ENCODE measurements at places on chromosomes 7 and 10.

GRCh38 chr7:135670179-135670578, 7.9 kb downstream of the STMP1 start:
- DNase-seq: no peak

DNA sequence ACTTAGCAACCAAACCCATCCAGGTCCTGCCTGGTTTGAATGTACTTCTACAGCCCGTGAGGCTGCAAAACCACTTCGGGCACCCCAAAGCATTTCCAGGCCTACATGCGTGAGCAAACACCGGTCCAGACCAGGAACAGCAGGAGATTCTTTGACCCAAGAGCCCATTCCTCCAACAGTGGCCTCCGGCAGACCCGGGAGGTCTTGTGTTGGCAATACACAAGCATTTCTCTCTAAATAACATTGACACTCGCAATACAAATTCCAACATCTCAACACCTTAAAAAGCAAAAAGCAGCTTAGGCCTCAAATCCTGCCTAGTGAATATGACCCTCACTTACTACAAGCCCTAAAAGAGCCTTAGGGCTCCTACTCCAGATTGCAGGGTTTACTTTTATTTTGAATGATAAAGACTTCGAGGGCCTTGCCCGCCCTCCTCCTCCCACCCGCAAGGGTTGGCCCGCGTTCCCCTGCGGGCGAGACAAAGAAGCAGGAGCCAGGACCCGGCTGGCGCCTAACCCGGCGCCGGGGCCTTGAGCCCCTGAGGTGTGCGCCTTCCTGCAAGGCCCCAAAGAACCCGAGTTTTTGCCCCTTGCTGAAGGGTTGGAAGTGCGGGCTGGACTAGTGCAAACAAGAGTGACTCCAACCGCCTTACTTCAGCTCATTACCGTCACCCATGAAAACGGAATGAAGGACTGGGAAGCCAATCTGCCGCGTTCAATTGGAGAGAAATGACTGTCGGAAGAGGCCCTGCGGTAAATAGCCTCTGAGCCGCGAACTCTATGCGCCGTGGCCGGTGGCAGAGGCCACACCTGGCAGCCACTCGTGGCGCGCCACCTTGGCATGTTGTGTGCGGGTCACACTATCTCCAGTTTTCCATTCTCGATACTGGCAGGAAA, 3.4 kb upstream of the DLX6 start:
- DNase-seq: peak; percentile 28

- no peak for DNase-seq
Measured at GRCh38 chr10:61081301-61081700, 137.3 kb upstream of the RHOBTB1 start.

DNA sequence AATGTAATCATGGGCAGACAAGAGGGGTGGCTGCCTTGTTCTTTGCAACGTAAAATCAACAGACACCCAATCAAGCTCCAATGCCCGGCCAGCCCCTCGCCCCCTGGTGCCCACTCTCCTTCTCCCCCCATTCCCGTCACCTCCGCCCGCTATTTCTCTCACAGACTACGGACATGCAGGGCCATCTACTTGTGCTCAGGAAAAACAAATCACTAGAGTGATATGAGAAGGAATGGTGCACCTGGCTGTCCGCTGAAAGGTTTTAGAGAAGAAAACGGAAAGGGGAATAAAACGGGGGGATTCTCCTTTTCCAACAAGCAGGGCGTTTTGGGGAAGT, 396 bp downstream of the GRM8 start:
- no peak for DNase-seq

DNA sequence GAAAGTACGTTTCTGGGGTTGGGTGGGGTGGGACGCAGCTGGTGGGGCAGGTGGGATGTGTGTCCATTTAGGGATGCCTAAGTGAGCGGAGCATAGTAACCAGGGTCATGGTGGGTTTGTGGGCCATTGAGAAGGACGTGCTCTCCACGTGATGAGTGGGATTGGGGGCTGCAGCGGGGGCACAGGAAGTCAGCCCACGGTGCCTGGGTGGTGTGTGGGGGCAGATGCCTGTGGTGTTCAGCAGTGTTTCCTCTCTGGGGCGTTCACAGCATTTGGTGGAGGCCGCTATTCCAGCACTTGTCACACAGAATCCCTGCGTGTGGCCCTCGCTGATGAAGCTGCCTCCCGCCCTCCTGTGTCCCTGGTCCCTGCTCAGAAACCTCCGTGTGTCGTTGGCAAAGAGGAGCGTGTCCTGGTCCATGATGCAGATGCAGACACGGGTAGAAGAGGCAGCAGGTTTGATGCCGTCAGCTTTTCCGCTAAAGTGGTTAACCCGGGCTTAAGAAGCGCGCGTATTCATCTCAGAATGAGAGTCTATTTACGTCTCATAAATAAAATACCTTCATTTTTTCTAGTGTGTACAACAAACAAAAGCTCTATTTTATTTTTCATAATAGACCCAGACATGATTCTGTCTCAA, 274.2 kb downstream of the ADARB2 start:
- DNase-seq: no peak
